Hippocampal formation (tissue), 2 donors: ENCODE measurements at places on chromosomes 1 and 21.

DNA sequence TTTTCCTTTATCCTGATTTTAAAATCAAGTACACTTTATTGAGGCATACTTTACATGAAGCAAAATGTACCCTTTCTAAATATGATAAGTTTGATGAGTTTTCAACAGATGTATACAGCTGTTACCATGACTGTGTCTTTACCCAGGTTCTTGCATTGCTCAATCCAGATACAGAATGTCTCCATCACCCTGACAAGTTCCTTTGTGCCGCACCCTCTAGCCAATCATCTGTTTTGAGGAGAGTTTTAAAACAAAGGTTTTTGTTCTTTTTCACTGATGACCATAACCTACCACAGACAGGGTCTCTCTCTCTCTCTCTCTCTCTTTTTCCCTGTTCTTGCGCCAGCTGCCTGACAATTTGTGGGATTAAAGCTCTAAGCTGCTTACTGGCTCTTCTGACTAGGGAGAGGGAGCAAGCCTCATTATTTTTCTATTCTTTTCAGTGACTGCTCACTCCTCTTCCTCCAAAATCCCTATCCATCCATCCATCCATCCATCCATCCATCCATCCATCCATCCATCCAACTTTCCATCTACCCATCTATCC lies 1.2 kb upstream of the KCNE1 start:
- no peak for DNase-seq

DNA sequence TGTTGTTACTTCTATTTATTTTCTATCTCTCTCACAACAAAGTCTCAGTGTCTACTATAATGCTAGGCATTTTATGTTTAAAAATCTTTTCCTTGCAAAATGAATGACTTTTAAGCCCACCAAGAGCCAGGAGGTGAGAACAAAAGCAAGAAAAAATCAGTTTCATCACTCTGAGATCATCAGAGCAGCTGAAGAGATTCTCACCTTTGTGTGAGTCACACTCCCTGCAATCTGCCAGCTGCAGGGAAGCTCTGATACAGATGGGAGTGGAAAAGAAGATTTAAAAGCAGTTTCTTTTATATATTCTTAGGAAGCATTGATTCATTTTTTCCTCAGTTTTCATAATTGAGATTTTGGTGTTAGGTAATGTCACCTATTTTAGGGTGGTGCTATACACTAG lies 107.6 kb downstream of the LHX9 start:
- no peak for DNase-seq

- DNase-seq, result no peak
Measured at GRCh38 chr1:44024031-44024902, 7.0 kb downstream of the SLC6A9 start.

- DNase-seq, result no peak
Measured at GRCh38 chr21:31331231-31331630, 12.8 kb downstream of the TIAM1 start.

DNA sequence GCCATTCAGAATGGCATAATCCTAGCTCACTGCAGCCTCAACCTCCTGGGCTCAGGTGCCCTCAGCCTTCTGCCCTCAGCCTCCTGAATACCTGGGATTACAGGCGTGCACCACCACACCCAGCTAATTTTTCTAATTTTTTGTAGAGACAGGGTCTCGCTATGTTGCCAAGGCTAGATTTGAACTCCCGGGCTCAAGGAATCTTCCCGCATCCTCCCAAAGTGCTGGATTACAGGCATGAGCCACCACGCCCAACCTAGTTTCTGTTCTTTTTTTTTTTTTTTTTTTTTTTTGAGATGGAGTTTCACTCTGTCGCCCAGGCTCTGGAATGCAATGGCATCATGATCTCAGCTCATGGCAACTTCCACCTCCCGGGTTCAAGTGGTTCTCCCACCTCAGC lies 108.9 kb downstream of the LACTBL1 start:
- no peak for DNase-seq

- no peak for DNase-seq
Measured at GRCh38 chr1:201022493-201022819, 1.1 kb downstream of the KIF21B start.

GRCh38 chr21:16205527-16205926 lies 475.7 kb downstream of the USP25 start:
- no peak for DNase-seq

- DNase-seq, result peak; percentile 69
Measured at GRCh38 chr1:10143961-10144485, 66.3 kb upstream of the KIF1B start.

GRCh38 chr1:178005450-178005849 lies 35.6 kb upstream of the SEC16B start:
- no peak for DNase-seq
